Lower leg skin (tissue), 4 donors: ENCODE measurements at places on chromosomes 2 and 18. TPM values are rescaled to one million over a fixed set of nuclear protein-coding genes. Genes with fewer than 3 reads are reported as not detected.

NYAP2 gene
- total RNA-seq: not detected

COL3A1 gene
- 21.8 TPM for total RNA-seq

COQ10B gene
- total RNA-seq: 27.7 TPM

PSMA8 gene
- total RNA-seq: not detected

GRCh38 chr2:212903413-212903812 lies 248.0 kb downstream of the IKZF2 start:
- no peak for DNase-seq

GRCh38 chr2:143501106-143501676 lies 372.0 kb downstream of the ARHGAP15 start:
- no peak for DNase-seq

GRCh38 chr2:96521219-96521618 lies 15.3 kb upstream of the ARID5A start:
- DNase-seq: no peak

- no peak for DNase-seq
These were observed 590.2 kb downstream of the EPHA4 start for GRCh38 chr2:220981926-220982325.

- DNase-seq: no peak
These were observed 9.5 kb downstream of the INPP1 start for GRCh38 chr2:190352668-190353536.

DNA sequence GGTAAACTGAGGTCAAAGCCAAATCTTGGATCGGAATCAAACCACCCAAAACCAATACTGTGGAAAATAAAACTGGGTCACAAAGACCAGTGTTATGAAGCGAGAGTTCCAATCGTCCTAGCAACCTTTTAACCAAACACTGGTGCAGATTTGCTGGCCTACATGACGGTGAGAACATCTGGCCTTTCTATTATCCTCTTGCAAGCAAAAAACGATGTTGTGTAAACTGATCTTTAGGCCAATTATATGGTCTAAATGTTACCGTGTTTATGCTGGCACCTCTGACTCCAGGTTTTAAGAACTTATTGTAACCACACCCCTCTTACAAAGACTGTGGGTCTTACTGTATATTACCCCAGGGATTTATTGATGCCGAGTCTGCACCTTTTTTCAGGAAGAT lies 145.9 kb downstream of the GFPT1 start:
- DNase-seq: no peak
